RWPE2 (cell line): ENCODE measurements at places on chromosomes 4 and X.

- DNase-seq = no peak
Observed at GRCh38 chr4:149706942-149707341, 108.7 kb downstream of the IQCM start.

- no peak for DNase-seq
Observed at GRCh38 chrX:69158166-69158980, 6.9 kb downstream of the PJA1 start.

DNA sequence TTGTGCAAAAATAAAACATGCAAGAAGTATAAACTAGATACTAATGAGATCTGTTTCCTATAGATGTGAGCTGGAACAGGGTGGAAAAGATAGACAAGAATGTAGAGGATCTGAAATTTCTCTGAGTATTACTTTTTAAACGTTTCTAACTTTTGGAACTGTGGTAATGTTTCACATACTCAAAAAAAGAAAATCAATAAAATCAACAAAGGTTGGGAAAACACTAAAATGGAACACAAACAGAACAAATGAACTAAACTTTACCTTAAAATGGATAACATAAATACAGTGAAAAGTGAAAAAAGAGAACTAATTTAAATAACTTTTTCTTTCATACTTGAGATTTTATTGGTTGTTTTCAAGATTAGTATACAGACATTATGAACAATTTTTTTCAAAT, 32.0 kb upstream of the MBNL3 start:
- DNase-seq = no peak

DNA sequence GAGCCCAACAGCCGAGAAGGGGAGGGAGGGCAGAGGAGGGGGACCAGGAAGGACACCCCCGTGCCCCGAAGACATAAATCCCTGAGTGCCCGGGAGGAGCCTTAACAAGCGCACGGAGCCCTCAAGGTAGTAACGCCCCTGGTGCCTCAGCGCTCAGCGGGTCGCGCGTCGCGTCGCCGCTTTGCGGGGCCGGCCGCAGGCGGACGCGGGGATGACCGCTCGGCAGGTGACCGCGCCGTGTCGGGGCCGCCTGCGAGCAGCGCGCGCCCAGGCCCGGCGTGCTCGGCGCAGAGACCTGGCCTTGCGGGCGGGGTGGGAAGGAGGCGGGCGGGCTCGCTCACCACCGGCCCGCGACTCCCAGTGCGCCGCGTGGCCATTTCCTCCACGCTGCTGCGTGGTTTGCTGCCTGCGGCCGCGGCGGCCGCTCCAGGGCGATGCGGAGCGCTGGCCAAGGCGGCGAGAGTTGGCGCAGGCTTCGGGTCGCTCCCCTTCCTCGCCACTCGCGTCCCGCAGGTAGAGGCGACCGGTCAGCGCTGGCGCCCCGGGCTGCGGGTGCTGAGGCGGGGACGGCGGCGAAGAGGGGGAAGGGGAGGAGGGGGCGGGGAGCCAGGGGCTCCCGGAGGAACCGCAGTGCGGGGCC, 632 bp downstream of the CCSER1 start:
- DNase-seq = no peak

DNA sequence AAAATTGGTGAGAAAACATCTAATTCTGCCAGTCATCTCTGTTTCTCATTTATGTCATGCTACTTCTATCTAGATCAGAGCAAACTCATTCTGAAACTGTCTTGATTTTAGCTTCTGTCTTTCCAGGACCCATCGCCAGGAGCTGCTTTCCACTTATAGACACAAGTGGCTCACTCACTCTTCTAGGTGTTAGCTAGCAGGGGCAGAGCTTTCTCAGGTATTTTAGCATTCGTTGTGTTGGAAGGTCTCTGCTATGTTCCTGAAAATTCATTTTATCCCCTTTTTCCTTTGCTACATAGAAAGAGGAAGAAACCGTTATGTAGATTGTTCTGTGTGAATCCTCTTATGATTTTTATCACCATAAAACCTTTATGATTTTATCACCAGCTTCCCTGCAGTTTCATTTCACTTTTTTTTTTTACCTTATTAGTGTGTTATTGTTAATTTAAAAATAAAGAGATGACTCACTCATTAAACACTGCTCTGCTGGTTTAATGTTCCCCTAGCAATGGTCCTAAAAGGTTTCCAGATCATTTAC, 246.6 kb upstream of the AADAT start:
- no peak for DNase-seq

DNA sequence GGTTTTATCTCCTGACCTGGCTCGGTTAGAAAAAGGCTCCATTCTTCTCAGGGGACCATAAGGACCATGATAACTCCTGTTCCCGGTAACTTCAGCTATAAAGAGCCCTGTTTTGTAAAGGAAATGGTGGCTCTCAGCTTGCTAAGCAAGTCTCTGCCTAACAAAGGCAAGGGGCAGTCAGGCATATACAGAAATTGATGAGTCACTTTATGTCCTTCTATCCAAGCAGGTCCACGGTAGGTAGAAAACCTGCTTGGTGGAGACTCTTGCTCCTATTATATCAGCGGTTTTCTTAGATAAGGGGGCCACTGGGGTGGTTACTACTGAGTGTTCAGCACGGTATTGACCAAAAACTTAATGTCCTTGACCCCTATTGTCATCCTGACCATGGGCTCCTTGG, 203.0 kb upstream of the KLF8 start:
- DNase-seq = no peak

DNA sequence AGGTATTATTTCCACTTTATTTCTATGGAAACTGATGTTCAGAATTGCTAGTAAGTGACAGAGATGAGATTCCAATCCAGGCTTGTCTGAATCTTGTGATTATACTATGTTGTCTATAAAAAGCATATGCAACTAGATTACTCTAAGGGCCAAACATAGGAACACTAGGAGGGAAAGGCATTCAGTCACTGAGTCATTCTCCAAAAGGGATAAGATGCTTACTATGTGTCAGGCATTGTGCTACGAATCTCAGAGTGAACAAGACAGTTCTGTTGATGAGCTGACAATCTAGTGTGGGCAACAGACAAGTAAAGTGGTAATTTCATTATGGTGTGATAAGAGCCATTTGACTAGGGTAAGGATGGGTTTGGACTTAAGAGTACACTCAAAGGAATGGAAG, 77.2 kb downstream of the RASL11B start:
- no peak for DNase-seq

- no peak for DNase-seq
Observed at GRCh38 chrX:56763556-56764152, 34.6 kb downstream of the NBDY start.

DNA sequence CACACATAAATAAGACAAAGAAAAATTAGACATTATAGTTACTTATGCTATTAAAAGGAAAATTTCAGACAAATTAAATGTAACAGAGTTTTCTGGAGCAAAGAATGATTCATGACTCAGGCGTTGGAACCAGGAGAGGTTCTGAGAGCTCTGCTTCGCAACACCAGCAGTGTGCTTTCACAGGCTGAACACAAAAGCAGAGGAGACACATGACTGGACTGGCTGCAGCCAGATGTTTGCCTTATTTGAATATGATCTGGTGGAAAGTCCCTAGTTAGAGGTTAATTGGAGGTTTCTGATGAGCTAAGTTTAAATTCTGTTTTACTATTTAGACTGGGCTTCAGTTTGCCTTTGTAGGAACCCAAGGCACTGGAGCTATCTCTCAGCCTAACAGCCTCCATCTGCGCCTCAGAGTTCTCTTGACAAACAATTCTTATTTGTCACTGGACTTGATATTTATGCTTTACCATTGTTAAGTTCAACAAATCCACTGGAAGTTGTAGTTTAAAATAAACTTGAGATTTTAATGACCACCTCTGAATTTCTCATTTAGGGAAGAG, 16.2 kb downstream of the BOD1L1 start:
- no peak for DNase-seq
